Progenitor cell of endocrine pancreas (in vitro differentiated cells): ENCODE measurements at places on chromosomes 4 and X.

- no peak for DNase-seq
Measured at GRCh38 chr4:37562592-37562991, 123.6 kb downstream of the RELL1 start.

GRCh38 chr4:88979276-88979675, 77.7 kb downstream of the FAM13A start:
- no peak for DNase-seq

- no peak for DNase-seq
Measured at GRCh38 chr4:169207436-169208089, 63.2 kb downstream of the SH3RF1 start.

DNA sequence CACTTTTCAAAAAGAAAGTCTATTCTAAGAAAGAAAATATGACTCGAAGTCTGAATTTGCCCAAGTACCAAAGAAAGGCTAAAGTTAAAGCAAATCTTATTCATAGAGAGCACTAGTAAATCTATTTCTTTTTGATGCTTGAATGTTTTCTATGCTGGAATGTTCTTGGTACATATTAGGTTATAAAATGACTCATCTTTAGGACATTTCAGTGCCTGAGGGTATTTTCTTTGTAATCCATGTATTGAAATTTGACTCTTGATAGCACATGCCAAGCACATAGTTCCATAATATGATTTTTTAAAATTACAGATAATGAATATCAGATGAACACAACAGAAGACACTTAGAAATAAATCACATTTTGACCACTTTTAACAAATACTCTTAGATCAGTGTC, 232.8 kb downstream of the TRIML1 start:
- DNase-seq, result no peak

DNA sequence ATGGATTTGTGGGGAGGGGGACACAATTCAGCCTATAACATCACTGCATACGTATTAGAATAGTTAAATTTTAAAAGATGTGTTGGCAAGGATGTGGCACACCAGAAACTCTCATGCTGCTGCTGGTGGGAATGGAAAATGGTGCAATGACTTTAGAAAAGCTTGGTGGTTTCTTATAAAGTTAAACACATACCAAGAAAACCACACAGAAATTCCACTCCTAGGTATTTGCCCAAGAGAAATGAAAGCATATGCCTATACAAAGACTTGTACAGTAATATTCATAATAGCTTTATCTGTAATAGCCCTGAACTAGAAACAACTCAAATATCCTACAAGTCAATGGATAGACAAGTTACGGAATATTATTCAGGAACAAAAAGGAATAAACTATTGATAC, 71.3 kb upstream of the PDHA1 start:
- DNase-seq, result no peak

DNA sequence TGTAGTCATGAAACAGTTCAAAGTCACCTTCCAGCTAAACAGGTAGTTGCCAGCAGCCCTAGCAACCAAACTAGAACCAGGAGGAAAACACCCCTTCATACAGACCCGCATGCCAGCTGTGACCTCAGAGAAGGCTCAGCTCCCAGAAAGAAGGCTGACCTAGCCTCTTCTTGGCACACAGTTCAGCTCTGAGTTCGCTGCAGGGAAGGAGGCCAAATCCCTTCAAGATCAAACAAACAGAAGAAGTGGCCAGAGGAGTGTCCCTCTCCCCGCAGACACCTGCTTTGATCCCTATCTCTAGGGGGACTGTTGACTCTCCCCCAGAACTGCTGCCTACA, 56.0 kb downstream of the HADH start:
- no peak for DNase-seq

DNA sequence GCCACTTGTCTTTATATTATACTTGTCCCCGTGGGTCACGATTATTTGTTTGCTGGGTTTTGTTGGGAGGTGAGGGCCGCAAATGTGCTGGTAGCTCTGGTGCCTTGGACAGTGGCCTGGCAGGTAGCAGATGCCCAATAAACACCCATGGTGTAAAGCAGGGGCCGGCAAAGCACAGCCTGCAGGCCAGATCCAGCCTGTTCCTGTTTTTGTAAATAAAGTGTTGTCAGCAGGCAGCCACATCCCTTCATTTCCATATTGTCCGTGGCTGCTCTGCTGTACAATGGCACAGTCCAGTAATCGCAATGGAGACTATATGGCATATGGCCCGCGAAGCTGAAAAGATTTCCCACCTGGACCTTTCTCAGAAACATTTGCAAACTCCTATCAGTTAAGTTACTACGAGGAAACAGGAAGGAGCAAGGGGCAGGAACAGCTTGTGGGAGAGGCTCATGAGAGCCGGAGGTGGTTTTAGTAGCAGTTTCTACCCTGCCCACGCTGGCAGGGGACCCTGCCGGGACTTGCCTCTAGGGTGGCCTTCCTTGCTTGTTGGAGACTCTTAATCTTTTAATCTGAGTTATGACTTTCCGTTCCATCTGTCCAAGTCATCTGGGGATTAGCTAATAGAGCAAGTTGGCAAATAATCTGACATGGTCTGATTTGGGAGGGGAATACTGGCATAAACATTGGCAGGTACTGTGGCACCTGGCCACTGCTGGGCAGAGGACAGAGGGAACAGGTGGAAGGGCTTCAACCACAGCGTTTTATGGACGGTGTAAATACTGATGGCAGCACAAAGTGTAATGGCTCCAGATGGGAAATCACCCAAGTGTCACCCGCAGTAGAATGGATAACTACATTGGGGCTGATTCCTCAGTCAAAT, 19.6 kb downstream of the CLCN4 start:
- no peak for DNase-seq

- no peak for DNase-seq
Measured at GRCh38 chr4:77599378-77599777, 6.2 kb upstream of the CXCL13 start.

DNA sequence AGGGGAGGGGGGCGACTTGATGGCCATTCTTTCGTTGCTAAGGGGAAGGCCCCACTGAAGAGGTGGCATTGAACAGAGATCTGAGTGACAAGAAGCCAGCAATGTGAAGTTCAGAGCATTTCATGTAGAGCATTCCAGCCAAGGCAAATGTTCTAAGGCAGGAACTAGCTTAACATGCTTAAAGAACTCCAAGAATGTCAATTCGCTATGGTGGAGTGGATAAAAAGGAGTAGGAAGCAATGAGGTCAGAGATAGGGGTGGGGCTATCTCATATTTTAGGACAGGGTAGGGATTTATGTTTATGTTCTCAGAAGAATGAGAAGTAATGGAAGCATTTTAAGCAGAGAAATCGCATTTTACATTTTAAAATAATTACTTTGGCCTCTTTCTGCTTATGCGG, 130.9 kb downstream of the TTC29 start:
- no peak for DNase-seq
